ENCODE measurements at places on chromosomes 2 and 18.

DNA sequence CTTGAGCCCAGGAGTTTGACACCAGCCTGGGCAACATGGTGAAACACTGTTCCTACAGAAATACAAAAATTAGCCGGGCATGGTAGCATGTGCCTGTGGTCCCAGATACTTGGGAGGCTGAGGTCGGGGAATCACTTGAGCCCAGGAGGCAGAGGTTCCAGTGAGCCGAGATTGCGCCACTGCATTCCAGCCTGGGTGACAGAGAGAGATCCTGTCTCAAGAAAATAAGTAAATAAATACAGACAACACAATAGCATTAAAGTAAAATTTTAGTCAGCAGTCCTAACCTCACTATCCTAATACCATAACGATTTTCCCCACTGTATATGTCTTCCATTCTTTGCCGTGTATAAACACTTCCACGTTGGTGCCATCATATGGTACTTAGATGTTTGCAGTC is 83.0 kb upstream of the MBOAT2 start:
- DNase-seq, result no peak

DNA sequence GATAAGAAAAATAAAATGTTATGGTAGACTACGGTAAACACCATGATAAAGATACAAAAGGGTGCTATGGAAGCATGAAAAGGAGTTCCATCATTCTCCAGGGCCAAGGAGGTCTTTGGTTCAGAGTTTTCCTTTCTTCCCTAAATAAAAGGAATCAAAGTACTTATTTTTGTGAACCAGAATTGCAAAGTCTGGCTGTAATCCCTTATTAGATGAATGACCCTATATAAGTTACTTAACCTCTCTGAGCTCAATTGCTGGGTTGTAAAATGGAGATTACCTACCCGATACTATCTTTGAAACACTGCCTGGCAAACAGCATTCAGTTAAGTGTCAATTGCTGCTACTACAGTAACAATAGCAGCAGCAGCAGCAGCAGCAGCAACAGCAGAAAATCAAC is 90.0 kb downstream of the C2orf74 start:
- DNase-seq, result no peak

DNA sequence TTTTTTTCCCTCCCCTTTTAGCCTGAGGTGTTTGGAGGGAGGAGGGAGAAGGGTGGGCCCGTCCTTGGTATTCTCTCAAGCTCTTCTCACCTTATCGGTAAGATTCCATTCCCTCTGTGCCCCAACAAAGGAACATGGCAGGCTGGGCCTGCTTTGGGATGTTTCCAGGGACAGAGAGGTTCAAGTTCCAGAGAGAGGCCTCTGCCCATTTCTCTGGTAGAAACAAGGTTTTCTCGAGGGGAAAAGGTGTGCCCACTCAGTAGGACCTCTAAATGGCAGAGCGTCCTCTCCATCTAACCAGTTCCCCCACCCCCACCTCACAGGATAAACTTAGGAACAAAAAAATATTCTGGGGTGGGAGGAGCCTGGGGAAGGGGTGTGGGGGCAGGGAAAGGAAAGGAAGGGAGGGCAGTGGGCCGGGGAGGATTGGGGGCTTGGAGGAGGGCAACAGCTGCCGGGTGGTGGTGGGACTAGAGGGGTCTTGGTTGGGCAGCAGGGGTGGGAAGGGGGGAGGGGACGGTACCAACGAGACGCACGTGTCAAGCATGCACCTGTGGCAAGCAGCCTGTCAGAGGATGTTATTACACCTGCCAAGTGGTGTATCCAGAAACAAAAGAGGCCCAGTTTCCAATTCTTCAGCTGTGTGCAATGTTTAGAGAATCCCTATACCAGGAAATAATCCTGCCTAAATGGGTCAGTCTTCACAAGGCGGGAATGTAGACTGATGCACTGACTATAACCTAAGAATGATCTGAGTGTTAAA is 2.1 kb downstream of the PCBP1 start:
- no peak for DNase-seq

DNA sequence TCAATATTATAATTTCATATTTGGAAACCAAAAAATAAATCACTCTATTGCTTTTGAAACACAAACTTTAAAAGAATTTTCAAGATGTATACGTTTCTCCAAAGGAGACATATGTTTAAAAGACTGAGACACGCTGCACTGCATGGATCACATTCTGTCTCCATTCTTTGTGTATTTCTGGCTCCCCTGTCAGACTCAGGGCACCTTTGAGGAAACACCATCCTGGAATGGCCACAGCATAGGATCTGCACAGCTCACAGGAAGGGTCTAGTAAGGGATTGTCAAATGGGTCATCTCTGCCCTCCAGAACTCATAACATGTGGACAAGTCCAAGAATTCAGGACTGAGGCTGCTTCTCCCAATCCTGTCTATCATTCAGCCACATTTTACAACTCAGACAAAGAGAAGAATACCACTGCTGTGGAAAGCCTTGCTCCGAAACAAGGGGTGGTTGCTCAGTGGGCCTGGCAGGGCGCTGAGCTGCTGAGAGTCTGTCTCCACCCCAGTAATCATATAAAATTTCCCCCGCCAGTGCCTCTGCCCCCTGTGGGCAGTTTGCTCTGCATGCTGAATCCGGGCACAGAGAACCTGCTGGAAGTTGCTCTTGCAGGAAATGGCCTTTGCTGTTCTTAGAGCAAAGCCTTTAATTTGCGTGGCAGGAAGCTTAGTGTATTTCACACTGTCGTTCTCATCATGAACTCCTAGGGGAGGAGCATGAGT is 85.3 kb upstream of the KLHL29 start:
- no peak for DNase-seq

- no peak for DNase-seq
Measured at GRCh38 chr2:160474891-160475787, 18.5 kb downstream of the RBMS1 start.

DNA sequence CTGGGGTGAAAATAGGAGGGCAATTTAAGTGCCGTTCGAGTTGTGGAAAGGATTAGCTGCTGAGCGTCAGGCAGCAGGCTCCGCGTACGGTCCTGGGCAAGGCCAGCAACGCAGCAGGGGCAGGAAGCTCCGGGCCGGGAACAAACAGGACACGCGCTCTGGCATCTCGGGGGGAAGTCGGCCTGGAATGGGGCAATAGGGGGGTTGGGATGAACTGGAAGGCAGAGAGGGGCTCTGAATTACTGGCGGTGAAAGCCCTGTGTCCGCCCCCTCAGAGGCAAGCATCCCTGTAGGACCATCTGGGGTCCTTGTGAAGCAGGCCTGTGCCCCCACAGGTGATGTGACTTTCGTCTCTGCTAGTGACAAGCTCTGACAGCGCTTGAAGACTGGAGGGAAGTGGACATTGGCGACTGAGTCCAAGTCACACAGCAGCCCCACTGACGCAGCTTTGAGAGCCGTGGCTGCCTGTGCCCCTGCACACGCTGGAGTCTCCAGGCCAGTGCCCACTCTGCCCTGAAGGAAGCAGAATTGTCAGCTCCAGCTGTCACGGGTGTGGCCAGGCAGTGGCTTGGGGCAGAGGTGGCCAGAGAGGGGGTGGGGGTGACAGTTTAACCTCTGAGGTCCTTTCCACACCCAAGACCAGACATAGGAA is 22.3 kb downstream of the GPR35 start:
- no peak for DNase-seq

DNA sequence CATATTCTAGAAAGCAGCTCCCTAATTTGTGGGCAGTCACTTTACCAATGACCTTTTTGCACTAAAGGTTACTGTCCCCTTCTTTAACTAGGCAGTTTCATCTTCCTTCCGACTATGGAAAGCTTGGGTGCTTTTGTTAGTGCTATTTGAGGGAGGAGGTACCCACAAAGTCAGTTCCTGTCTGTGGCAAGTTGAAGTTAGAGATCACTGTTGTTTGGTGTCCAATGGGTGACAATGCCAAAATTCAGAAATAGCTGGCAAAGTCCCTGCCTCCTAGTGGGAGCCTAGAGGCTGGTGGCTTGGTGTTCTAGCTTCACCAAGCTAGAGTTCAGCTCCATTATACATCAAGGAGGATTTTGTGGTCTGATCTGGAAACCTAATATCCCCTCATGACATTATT is 87.1 kb upstream of the PNPT1 start:
- DNase-seq, result no peak

GRCh38 chr18:26961839-26962238 is 96.3 kb upstream of the AQP4 start:
- no peak for DNase-seq

DNA sequence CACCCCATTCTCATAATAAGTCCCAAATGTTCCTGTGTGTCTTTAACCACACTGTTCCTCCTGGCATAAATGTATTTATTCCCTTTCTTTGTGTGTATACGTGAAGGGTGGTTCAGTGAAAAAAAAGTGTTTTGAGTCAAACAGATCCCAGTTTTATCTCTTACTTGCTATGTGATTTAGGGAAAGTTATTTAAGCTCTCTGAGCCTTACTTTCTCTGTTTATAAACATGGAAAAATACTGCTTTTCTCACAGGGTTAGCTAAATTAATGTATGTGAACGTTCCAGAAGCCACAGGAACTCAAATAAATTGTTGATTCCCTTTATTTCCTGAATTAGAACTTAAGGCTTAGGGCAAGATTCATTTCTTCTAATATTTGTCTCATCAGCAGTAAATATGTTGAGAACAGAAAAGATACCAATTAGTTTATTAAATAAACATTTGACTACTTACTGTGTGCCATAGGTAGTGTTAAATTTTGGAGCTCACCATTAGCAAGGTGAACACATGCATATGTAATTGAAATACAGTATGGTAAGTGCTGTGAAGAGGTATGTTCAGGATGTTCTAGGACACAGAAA is 33.2 kb downstream of the RALBP1 start:
- DNase-seq, result no peak

- no peak for DNase-seq
Measured at GRCh38 chr2:20585710-20586594, 64.9 kb downstream of the HS1BP3 start.

- no peak for DNase-seq
Measured at GRCh38 chr2:238183821-238184220, 19.7 kb downstream of the ILKAP start.

DNA sequence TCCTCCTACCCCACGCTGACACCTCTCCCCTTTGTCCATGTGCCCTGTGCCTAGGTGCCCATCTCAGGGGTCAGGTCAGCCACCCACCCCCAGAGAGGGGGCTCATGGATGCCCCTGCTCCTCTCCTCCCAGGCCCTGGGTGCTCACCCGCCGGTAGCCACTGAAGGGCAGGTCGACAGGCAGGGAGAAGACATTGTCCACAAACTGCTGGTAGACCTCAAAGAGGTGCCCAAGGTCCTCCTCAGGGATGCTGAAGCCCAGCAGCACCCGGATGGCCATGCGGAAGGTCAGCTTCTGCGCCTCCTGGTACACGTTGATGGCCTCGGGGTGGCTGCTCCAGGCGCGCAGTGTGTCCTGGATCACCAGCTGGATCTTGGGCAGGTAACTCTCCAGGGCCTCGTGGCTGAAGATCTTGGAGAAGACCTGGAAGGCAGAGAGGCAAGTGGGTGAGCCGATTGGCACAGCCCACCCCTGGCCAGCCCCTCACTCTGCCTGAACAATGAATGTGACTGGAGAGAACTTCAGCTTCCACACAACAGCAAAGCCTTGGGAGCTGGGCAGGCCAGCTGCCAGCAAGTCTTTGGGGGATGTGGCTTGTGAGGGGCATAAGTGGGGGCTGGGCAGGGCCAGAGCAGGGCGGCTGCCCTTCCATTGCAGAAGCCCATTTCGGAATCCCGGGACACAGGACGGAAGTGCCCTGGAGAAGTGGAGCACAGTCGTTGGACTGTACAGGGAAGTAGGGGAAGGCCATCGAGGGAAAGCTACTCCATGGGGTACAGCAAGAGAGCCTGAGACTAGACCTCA is 12.5 kb downstream of the CYP26B1 start:
- no peak for DNase-seq

- no peak for DNase-seq
Measured at GRCh38 chr18:48019557-48020325, 89.3 kb upstream of the SMAD2 start.

DNA sequence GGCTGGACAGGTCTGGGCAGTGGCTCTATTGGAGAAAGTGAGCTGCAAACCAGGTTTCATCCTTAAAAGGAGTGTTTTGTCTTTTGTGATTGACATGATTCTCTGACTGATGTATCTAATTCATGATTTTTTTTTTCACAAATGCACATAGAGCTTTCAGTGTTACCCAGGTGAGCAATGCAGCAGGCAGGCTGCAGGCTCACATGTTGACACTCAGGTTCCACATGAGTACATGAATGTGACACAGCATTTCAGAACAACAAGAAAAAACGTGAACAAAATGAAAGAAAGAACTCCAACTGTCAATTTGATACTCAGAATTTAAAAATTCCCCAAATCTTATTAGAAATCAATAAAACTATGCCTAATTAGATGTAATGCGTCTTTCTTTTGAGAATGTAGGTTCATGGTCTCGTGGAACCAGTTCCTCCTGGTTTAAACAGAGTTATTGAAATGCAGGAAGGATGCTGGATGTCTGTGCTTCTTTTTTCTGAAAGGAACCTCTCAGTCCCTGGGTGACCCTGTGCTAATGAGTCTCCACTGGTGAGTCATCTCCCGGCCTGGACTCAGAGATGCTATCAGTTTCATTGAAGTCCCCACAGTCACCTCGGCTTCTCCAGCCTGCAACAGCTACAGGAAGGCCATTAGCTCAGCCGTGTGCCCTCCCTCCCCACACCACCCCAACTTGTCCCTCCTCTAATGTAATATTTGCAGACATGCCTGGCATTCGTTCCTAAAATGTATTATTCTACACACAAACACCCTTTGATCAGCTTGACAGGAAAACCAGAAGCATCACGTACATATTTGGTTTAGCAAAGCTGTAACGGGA is 430.4 kb downstream of the LPIN1 start:
- peak; percentile 68 for DNase-seq

GRCh38 chr2:7572450-7572849 is 655.2 kb downstream of the RNF144A start:
- no peak for DNase-seq

- DNase-seq, result peak; percentile 57
Measured at GRCh38 chr2:177296040-177296439, 31.5 kb upstream of the NFE2L2 start.

DNA sequence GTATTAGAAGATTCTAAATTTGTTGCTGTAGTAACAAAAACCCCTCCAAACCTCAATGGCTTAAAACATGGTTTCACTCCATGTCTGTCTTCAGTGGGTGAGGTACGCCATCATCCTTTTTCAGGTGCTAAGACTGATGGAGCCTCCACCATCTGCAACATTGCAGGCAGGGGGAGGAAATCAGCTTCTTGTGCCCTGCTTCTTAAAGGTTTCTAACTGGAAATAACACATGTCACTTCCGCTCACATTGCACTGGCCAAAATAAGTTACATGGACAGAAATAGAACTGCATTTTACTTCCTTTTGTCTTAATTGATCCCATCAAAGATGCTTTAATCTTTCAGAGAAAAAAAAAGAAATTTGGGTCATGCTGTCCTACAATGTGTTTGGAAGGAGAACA is 94.1 kb downstream of the GALNT3 start:
- DNase-seq, result no peak

DNA sequence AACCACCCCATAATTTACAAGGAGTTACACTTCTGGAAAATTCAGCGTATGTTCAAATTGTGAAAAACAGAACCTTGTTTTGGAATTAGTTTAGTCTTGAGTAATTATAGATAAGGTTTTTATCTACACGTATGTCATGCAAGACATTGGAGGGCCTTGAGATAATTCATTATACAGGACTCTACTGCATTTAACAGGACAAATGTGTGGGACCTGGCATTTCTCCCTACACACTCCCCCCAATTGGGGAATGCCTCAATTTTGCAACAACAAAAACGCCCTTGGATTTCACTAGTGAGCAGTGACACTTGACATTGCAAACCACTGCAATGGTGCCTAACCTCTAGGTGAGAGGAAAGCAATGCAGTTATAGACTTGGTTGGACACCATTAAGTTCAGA is 11.4 kb downstream of the SLC1A4 start:
- no peak for DNase-seq

- DNase-seq, result no peak
Measured at GRCh38 chr18:57898506-57899124, 95.5 kb upstream of the ATP8B1 start.

- no peak for DNase-seq
Measured at GRCh38 chr2:85787981-85788340, 34.2 kb downstream of the ATOH8 start.
